ENCODE measurements at places on chromosomes 4 and X. TPM values are rescaled to one million over a fixed set of nuclear protein-coding genes. Genes with fewer than 3 reads are reported as not detected.

DNA sequence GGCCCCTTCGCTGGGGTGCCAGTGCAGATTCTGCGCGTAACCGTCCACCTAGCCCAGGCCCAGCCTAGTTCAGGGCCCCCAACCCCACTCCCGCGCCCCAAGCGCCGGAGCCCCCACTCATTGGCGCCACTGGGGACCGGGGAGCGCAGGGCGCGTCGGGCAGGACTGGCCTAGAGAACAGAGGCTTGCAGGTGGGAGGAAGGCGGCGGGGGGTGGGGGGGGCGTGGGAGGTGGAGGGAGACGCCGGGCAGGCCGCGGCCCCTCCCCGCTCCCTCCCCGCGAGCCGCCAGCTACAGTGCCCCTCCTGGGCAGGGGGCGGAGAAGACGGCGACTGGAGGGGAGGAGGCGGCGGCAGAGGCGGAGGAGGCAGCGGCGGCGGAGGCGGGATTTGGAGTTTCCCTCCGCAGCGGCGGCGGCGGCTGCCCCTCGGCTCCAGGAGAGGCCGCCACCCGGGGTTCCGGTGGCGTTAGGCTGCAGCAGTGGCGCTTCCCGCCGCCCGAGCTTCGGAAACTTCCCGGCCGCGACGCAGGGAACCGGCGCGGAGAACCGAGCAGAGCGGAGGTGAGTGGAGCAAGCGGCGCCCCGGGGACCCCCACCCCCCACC lies 4.8 kb upstream of the DUSP9 start:
- DNase-seq = no peak

DNA sequence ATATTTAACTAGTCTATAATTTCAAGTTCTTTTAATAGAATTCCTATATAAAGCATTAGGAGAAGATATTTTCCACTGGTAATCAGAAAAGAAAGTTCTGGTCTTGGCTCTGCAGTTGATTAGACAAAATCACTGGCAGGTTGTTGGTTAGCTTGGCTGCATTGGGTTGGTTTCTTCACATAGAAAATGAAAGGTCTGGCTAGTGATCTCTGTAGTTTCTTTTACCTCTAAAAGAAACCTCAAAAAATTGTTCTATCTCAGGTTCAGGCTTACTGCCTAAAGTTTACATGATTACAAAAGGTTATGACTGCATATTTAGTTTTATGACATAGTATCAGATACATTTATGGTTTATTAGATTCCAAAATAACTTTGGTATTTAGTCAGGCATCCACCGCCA lies 95.8 kb upstream of the NAP1L5 start:
- DNase-seq = no peak

- no peak for DNase-seq
These were observed 148.3 kb downstream of the GPC3 start for GRCh38 chrX:133837091-133837490.

DNA sequence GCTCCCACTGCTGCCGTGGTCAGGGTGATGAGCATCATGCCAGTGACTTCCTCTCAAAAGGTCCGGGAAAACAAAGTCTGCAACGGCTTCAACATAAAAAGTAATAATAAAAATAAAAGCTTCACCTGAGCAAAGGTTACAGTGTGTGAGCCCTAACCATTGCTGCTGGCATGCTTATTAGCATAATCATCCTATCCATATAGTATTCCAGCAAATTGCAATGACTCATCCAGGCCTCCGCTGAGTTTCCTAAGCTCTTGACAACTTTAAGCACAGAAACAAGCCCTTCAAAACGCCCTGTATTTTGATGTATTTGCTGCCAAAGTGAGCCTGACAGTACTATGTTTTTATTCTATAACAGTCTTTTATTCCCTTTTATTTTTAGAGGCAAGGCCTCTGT lies 100.5 kb downstream of the AASDH start:
- no peak for DNase-seq

GRCh38 chr4:85520765-85521749 lies 46.1 kb downstream of the ARHGAP24 start:
- no peak for DNase-seq

GRCh38 chrX:32421266-32421665 lies 790.1 kb downstream of the DMD start:
- no peak for DNase-seq

GRCh38 chrX:136718091-136718490 lies 62.6 kb downstream of the ARHGEF6 start:
- DNase-seq = no peak

DNA sequence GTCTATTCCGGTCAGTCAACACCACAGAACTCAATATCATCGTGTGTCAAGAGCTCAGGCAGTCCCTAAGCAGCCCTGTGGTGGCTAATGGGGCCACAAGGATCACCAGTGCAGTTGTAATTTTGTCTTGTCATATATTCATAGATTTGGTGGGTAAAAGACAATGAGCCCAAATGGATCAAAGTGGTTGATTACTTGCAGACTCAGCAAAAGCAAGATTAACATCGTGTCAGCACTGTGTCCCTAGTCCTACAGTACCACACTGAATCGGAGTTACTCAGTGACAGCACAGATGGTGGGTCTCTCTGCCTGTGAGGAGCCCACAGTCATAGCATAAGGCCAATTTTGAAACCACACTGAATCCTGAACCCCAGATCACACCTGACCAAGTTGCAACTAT lies 8.7 kb downstream of the XAGE5 start:
- DNase-seq = no peak

- no peak for DNase-seq
These were observed 58.7 kb upstream of the GPM6B start for GRCh38 chrX:13875572-13875971.

Gene SH3D19
- total RNA-seq = 143 TPM

Gene MCTS1
- total RNA-seq = 25.0 TPM

Gene MSX1
- 13.4 TPM for total RNA-seq

Gene KCND1
- 1.0 TPM for total RNA-seq

Measured in thyroid gland (tissue), 4 donors.